ENCODE measurements at places on chromosomes 5 and 9.

DNA sequence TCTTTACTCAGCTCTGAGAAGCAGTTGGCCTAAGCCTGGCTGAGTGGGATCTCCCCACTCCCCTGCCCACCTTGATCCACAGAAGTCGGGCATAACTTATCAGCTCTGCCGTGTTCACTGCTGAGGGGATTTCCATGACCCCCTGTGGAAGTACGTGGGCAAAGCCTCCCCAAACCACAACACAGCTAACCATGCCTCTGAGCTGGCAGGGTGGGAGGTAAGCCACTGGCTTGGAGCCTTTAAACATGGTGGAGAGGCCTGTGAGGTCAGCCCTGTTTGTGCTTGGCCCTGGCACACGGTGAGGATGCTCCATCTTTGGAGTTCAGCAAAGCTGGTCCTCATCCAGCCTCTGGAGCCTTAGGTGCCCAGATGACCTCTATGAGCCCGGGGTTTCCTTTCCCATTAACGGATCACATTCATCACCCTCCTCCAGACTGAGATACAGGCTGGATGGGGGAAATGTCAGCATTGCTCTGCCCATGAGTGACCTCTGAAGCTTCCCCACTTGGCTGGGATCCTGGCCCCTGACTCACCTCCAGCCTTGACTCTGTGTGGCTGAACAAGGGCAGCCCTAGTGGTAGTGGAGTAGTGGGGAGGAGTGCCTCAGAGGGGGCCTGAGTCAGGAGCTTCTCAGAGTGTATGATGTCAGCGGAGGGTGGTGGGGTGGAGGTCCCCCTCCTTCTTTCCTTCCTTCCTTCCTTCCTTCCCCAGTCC lies 6.2 kb downstream of the PDLIM4 start:
- no peak for DNase-seq

GRCh38 chr9:109176386-109176785 lies 9.3 kb upstream of the FRRS1L start:
- DNase-seq = no peak

- no peak for DNase-seq
Measured at GRCh38 chr5:669111-669841, 23.9 kb downstream of the TPPP start.

GRCh38 chr5:95229646-95230045 lies 55.2 kb downstream of the MCTP1 start:
- DNase-seq = no peak

- DNase-seq = no peak
Measured at GRCh38 chr5:57635146-57635777, 152.7 kb upstream of the ACTBL2 start.

DNA sequence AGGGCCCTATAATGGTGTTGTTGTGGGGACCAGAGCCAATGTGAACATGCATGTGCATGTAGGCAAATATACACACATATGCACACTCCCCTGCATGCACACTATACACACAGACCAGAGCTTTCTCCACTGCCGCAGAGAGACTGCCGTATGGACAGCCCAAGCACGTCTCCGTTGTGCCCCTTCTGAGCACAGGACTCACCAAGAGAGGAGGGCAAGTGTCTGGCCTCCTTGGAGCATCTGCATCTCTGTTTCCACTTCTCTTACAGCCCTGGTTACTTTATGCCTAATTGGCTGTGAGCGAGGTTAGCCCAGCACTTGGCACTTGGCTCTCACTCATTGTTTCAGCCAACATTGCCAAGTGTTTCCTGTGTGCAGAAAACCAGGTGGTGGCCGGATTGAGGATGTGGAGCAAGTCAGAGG lies 30.4 kb downstream of the CSF2 start:
- DNase-seq = no peak

DNA sequence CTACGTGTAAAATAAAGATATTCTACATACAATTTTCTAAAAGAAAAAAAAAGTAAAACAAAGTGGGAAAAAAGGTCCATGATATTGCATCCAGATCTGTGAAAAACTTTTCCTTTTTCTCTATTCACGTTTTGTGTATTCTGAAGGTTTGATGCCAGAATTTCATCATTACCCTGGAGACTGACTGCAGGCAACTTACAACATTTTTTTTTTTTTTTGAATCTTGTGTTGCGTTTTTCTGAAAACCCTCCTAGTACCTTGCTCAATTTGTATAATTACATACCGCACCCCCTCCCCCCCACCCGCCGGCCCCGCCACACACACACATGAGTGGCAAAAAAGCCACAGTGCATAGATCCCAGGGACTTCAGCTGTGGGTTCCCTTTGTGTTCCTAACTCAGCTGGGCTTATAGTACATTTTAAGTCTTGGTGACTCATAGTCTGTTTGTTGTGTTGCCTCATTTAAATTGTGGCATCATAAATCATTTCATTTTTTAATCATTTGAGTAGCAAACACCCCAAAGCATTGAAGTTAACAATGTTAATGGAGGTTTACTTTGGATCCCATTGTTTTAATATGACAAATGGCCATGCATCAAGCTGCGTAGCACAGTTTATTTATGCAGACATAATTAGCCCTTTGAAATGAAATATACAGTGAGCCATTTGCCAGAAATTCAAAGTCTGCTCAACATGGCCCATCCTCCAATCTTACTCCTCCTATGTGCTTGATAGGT lies 36.0 kb downstream of the PRDM6 start:
- DNase-seq = no peak

GRCh38 chr5:2738156-2738699 lies 13.2 kb downstream of the IRX2 start:
- no peak for DNase-seq

GRCh38 chr5:105730982-105731381 lies 1939.8 kb downstream of the EFNA5 start:
- no peak for DNase-seq

GRCh38 chr9:130779153-130779855 lies 55.8 kb upstream of the ABL1 start:
- no peak for DNase-seq

DNA sequence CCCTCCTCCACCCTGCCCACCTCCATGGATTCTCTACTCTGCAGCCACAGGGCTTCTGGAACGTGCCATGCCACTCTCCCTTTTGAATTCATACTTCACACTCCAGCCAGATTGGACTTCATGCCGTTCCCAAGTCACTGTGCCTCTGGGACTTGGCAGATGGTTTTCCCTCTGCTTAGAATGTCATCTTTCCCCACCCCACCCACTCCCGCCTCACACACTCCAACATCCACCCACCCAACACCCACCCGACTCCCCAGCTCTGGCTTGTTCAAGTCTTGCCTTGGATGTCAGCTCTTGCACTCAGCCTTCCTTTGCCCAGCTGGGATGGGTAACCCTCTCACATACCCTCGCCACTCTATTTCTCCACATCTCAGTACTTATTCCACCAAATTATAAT lies 142.1 kb upstream of the DHFR start:
- DNase-seq = no peak

- DNase-seq = no peak
Measured at GRCh38 chr9:122087406-122088200, 5.5 kb downstream of the TTLL11 start.

DNA sequence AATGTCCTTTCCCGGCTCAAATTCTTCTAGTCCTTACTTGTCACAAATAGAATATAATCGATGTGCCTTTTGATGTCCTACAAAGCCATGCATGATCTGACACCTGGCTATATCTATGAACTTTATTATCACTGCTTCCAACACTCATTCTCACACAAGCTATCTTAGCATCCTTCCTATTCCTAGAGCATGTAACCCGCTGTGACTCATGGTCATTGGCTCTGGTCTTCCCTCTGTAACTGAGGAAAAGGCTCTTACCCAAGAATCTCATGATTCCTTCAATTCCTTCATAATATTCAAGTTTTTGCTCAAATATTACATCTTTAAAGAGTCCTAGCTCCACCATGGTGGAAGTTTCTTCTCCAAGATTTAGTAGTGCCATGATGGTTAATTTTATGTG lies 480.0 kb upstream of the PAPPA start:
- DNase-seq = no peak

DNA sequence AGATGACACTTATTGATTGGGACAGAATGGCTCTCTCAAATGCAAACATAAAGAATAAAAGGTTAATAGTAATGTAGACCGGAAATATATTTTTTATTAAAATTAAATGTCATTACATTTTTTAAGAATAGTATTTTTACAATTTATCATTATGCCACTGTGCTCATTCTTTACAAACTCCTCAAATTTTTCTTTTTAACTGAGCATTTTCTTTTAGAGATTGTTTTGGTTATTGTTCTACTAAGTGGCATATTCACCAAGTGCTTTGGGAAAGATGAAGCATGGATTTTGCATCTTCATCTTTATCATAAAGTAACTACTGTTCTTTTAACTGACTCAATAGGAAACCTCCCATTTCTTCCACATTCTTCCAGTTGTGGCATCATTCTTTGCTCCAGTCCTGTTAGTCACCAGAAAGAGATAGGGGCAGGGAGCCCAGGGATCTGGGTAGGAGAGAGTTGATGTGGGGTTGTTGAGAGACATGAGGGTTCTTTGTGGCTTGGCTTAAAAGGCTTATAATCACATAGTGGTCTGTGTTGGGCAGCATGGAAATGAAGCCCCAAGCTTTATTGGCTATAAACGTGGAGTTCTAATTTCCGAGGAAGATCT lies 69.8 kb downstream of the SYK start:
- DNase-seq = no peak

Data from stimulated activated naive CD4-positive, alpha-beta T cell (primary cell).